Activated CD4-positive, alpha-beta T cell treated with anti-CD3 and anti-CD28 coated beads, Interleukin-2, amount 50 U/mL, for 1 hour (primary cell): ENCODE measurements at places on chromosomes 5 and 9.

DNA sequence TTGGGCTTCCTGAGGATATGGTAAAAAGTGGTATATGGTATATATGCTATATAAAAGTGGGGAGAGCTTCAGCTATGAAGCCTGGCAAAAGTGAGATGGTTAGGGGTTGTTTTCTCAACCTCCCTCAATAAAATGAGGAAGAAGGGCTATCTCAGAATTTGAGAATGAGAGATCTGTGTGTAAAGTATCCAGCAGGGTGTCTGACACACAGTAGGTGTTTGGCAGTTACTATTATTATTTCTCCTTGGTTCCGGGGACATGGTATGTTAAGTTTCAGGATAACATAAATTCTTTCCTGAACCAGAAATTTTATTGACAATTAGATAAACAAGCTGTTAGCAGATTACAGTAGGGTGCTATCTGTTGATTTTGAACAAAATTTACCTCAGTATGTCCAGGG lies 94.1 kb downstream of the DENND1A start:
- no peak for DNase-seq

DNA sequence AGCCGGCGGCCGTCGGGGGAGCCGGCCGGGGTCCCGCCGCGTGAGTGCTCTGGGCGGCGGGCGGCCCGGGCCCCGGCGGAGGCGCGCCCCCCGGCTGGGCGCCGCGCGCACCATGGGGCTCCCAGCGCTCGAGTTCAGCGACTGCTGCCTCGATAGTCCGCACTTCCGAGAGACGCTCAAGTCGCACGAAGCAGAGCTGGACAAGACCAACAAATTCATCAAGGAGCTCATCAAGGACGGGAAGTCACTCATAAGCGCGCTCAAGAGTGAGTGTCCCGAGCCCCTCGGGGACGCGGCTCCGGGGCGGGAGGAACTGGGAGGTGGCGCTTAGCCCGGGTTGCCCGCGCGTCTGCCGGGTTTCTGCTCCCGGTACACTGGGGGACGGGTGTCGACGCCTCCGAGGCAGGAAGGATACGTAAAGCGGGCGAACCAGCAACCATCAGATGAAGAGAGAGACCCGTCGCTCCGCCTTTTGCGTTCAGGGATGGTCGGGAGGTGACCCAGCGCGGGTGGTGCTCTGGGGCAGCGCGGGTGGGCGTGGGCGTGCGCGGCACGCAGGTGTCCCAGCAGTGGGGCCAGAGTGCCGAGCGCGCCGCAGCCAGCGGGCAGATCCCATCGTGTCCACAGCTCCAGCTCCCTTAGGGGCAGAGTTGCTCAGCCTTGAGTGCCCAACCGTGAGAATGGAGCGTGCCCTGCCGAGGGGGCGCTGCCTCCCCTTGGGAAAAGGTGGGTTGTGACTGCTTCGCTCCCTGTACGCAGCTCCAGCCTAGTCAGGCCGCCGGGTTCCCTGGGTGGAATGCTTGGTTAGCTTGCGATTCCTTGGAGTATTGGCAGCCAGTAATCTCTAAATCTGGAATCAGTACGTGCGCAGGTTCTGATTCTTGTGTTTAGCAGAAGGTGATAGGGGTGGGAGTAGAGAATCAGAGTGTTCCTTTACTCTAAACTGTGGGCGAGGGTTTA lies 753 bp downstream of the ARHGAP26 start:
- DNase-seq = peak; percentile 49

GRCh38 chr9:12614488-12614887 lies 78.7 kb upstream of the TYRP1 start:
- no peak for DNase-seq

- no peak for DNase-seq
Measured at GRCh38 chr9:33029231-33029786, 4.2 kb downstream of the DNAJA1 start.

GRCh38 chr9:121075251-121076036 lies 689 bp downstream of the CNTRL start:
- DNase-seq = no peak

DNA sequence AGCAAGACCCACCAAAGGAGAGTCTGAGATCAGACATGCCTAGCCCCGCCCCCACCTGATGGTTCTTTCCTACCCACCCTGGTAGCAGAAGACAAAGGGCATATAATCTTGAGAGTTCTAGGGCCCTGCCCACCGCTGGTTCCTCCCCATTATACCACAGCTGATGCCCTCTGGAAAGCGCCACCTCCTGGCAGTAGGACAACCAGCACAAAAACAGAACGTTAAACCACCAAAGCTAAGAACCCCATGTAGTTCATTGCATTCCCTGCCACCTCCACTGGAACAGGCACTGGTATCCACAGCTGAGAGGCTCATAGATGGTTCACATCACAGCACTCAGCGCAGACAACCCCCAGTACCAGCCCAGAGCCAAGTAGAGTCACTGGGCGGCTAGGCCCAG lies 81.2 kb upstream of the TRPC7 start:
- DNase-seq = no peak

- DNase-seq = no peak
Measured at GRCh38 chr5:160119905-160120266, 636 bp upstream of the PWWP2A start.

GRCh38 chr5:143204474-143205246 lies 198.8 kb downstream of the NR3C1 start:
- DNase-seq = no peak

- DNase-seq = no peak
Measured at GRCh38 chr9:130480673-130481072, 35.9 kb downstream of the ASS1 start.

GRCh38 chr5:38284384-38284783 lies 26.0 kb downstream of the EGFLAM start:
- DNase-seq = no peak

- no peak for DNase-seq
Measured at GRCh38 chr9:92534674-92535073, 1.1 kb downstream of the ECM2 start.

GRCh38 chr9:127058645-127059021 lies 63.8 kb downstream of the ANGPTL2 start:
- DNase-seq = no peak

DNA sequence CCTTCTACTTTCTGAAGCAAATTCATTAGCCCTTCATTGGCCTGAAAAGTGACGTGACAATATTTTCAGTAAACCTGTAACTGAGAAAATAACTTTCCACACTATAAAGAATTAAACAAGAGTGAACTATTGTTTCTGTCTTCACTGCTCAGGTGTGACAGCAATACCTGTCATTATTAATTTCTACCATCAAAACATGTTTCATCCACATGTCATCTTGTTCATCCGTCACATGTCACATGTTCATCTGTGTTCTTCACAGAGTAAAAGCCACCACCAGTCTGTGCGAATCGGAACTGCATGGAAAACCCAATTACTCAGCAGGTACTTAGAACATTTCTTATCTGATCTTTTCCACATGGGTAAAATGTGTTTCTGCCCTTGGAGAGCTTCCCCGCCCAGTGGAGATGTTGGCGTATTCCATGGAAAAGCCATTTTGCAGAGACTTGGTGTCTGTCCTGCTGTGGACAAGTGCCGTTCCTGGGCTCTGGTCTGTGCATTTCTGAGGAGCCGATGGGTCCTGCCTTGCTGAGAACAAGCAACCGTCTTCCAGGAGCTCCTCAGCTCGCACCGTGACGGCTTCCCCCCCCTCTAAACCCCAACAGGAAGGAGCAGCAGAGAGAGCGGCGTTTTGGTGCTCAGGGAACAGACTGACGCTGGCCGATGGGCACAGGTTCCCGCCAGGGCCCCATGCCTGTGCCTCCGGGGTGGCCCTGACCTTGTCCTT lies 10.6 kb upstream of the EXOC3 start:
- no peak for DNase-seq

DNA sequence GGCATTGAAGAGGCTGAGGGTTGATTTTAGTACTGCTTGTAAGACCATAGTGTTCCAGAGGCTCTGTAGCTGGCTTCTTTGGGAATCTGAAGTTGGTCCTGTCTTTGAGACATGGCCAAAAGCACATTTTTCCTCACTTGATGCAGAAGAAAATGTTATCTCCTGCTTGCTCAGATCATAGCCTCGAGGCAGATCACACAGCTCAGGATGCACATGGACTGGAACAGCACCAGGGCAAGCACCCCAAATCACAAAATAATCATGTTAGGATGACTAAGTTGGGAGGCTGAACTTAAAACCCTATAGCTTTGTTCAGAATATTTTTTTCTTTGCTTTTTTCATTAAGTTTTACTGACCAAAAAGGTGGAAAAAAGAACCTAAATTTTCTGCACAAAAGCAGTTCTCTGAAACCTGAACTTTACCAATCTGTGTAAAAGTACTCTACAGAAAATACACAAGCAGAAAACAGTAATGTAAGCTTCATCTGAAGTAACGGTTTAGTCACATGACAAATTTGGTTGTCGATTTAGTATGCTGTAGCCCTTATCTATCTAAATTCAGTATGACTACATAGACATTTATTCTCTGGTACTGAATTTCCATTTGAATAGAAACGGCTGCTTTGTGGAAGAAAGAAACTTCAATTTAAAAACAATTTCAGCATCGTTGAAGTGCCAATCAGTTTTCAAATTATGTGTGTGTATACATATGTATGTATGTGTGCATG lies 3.4 kb downstream of the KLHL9 start:
- DNase-seq = no peak

DNA sequence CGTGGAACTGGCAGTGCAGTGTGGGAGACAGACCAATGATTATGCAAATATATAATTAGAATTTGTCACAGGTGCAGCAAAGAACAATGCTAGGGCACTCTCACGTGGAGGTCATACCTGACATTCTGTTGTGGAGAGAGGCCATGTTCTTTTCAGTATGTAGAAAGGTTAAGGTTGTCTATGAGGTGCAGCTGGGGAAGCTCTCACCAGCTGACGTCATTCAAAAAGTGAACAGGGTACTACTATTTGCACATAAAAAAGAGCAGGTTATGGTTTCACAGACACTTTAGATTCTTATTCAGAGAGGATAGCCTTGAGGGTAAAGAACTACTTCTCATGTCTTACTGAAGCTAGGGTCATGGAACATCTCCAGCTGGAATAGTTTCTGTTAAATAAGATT lies 19.1 kb downstream of the SH3GL2 start:
- no peak for DNase-seq

- DNase-seq = no peak
Measured at GRCh38 chr9:131950487-131950886, 129.2 kb downstream of the MED27 start.

DNA sequence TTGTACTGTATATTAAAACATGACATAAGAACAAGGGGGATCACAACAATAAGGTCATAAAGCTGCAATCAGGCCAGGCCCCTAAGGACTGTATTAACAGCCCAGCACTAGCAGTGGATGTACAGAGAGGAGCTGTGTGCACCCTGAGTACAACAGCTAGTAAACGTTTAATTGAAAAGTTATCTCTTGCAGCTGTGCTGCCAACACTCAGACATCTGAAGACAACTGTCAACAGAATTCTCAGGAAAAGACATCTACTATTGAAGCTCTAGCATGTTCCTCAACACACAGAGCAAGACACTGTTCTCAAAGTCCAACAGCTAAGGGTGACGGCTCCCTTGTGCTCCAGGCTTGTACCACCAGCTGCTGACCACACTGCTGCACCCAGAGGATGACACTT lies 199.6 kb downstream of the DCP2 start:
- no peak for DNase-seq

DNA sequence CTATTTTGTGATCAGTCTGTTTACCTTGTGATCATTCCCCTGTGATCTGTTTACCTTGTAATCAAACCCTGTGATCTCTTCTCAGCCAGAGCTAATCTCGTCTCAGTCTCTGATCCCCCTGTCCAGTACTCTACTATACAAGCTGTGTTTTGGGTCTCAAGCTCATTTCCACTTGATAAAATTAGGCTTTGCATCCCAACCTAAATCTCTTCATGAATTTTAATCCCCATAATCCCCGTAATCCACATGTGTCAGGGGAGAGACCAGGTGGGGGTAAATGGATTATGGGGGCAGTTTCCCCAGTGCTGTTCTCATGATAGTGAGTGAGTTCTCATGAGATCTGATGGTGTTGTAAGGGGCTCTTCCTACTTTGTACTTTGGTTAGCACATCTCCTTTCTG lies 157.2 kb downstream of the PRR16 start:
- DNase-seq = no peak

- DNase-seq = no peak
Measured at GRCh38 chr9:29906065-29906464, 2332.8 kb upstream of the C9orf72 start.

GRCh38 chr5:122701640-122702523 lies 73.0 kb upstream of the SNX2 start:
- DNase-seq = no peak

- DNase-seq = no peak
Measured at GRCh38 chr5:159878988-159879471, 37.3 kb upstream of the ADRA1B start.

- DNase-seq = no peak
Measured at GRCh38 chr9:1920386-1920785, 94.8 kb upstream of the SMARCA2 start.

- DNase-seq = no peak
Measured at GRCh38 chr5:151461312-151461711, 13.9 kb downstream of the SLC36A1 start.

DNA sequence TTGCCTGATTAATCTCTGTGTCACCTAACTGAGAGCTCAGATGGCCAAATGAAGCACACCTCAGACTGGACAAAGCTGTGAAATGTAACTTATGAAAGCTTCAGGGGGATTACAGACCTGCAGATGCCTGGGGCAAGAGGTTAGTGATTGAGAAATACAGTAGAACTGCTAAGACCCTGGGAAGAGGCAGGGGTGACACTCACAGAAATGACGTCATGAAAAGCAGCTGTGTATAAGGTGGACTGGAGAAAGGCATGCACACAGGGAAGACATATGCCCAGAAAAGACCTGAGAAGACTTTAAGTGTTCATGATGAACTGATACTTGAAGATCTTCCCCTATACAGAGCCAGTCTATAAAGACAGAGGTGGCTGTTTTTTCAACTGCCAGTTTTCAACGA lies 49.3 kb upstream of the SPTLC1 start:
- no peak for DNase-seq

DNA sequence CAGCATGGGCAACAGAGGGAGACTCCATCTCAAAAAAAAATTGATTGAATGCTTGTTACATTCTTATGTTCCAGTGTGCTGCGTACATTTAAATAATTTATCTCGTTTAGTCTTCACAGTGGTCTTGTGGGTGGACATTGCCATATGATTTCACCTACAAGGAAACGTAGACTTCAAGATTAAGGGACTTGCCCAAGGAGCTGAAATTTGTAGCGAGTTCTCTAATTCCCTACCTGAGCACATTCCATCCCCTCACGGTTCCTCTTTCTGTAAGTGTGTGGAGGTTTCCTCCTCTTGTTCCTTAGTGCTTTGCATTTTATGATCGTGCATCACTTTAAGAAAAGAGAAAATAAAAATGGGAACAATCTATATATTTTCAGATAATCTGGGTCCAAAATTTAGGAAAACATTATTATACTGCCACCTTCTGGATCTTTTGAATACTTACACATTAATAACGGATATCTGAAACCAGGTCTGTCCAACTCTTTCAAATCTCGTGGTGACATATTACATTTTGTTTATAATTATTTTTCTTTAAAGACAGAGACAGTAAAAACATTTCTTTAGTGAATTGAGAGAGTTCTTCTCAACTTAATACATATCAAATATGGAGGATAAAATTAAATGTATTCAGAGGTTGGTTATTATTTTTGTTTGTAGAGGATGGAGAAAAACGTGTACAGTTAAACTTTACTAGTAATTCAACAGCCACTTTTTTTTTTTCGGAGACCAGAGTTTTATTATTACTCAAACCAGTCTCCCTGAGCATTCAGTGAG lies 29.9 kb upstream of the C7 start:
- no peak for DNase-seq

GRCh38 chr9:18138656-18139055 lies 335.3 kb upstream of the ADAMTSL1 start:
- DNase-seq = no peak
